Tongue (tissue), 3 donors: ENCODE measurements at places on chromosomes 3 and 15.
A peak's percentile ranks its signal among the peaks of the same experiment; 100 is the strongest.

GRCh38 chr15:74365598-74366445 is 1.6 kb downstream of the CYP11A1 start:
- peak; percentile 73 for DNase-seq

DNA sequence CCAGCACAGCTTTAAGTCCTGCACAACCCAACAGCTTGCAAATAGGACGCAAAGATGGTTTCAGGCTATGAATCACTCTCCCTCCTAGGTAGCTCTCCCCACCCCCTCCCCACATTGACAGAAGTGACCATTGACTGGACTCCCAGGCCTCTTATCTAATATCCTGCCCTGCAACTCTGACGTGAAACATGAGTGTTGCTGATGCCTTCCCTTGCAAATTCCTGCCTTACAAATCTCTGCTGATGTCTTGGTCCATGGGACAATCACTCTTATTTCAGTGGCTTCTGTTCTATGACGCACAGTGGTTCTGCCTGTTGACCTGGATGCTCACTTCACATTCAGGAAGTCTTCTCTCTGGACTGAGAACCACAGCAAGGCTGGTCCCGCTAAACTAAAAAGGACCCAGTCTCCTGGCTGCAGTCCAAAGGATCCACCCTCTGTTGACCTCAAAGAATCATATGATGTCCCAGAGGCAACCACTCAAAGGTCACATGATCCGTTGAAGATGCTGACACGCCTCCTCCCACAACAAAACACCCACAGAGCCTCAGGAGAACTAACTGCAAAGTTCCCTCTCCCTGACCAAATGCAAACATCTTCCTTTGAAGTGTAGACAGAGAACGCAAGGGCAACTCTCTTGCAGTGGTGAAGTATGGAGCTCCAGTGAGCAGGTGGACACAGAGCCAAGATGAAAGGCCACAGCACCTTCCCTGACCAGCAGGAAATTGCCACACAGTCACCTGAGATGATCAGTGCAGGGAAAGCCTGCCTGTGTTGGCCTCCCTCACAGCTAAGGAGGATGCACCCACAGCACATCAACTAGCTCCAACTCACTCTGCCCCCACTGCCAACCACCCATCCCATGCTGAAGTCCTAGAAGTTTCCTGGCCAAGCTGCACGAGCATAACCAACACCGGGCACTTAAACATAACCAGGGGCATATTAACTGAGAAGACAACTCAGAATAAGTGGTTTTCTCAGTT is 112.3 kb downstream of the ADAMTS17 start:
- DNase-seq, result no peak

DNA sequence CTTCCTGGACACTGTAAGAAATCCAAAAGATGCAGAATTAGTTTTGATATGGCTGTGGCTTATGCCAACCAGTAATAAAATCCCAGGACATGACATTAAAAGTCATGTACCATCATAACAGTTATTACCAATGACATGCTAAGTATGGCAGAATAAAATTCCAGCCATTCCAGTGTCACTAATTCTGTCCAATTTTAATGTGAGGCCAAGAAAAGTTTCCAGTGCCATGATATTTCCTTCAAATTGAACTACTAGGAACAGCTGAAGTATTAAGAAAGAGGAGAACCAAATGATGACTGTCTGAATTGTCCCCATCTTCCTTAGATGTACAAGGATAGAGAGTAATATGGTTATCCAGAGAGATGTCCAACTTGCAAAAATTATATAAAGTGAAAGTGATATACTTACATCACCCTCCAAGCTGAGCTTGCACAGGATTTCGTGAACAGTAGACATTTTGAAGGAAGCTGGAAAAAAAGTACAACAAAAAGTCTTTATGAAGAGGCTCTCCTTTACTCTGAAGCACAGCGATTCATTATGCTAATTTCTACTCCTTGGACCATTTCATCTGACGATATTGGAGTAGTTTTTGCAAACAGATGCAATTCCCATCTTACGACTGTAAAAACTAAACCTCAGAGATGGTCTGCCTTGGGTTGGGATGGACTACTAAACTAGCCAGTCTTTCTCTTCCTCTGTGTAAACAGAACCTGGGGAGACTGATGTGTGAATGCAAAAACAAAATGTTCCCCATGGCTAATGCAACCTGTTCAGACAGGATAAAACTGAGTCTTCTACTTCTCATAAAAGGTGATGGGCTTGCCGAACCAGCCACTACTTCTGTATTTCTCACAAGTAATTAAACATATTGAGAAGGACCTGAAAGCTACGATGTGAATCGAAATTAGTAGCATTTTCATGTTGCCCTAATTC is 11.9 kb downstream of the ANXA2 start:
- no peak for DNase-seq

GRCh38 chr3:38376098-38376816 is 29.7 kb downstream of the XYLB start:
- DNase-seq, result peak; percentile 23
